ENCODE measurements at places on chromosomes 3 and 15. TPM values are rescaled to one million over a fixed set of nuclear protein-coding genes. Genes with fewer than 3 reads are reported as not detected.
A peak's percentile ranks its signal among the peaks of the same experiment; 100 is the strongest.

Gene TP53BP1
- total RNA-seq: 65.5 TPM

DNA sequence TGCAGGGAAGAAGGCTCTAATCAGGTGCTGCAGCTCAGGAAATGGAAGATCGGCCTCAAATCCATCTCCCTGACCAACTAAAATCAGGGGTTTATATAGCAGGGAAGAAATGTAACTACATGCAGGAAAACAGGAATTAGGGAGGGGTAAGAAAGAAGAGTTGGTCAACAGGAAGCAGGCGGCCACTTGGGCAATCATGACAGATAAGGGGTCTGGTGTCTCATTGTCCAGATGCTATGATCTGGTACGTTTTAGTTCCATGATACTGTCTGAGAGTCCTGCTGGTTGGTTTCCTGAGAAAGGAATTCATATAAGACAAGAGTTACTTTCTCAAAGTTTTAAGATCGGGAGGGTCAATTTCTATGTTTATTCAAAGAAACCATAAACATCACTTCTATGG lies 24.2 kb downstream of the KATNBL1 start:
- H3K27me3 ChIP-seq: no peaks in the 10 kb centered on the region
- no peaks in the 10 kb centered on the region for H3K4me1 ChIP-seq
- no peak overlapping the region for H3K4me3 ChIP-seq
- no peak overlapping the region for H3K27ac ChIP-seq
- no peak for DNase-seq

Gene CCDC9B
- total RNA-seq: 4.0 TPM

Gene SLC12A8
- 9.8 TPM for total RNA-seq

GRCh38 chr3:156448300-156448699 lies 106.6 kb downstream of the SSR3 start:
- H3K27ac ChIP-seq: no peak overlapping the region
- no peak overlapping the region for H3K4me3 ChIP-seq
- H3K27me3 ChIP-seq: no peaks in the 10 kb centered on the region
- H3K36me3 ChIP-seq: no peaks in the 10 kb centered on the region
- no peaks in the 10 kb centered on the region for H3K4me1 ChIP-seq

Gene LRRN1
- 4.3 TPM for total RNA-seq

Gene SPESP1
- 5.1 TPM for total RNA-seq

Gene SRGAP3
- total RNA-seq: 13.6 TPM

- no peaks in the 10 kb centered on the region for H3K36me3 ChIP-seq
- no peak overlapping the region for H3K27ac ChIP-seq
- no peak for DNase-seq
- H3K4me3 ChIP-seq: no peak overlapping the region
- H3K4me1 ChIP-seq: no peaks in the 10 kb centered on the region
Measured at GRCh38 chr3:141915766-141916165, 39.3 kb downstream of the ATP1B3 start.

GRCh38 chr3:39810647-39811161 lies 1.3 kb downstream of the MYRIP start:
- no peak for DNase-seq
- no peak overlapping the region for H3K27ac ChIP-seq
- H3K4me1 ChIP-seq: no peaks in the 10 kb centered on the region
- H3K27me3 ChIP-seq: peaks cover 38% of the 10 kb centered on the region
- no peaks in the 10 kb centered on the region for H3K36me3 ChIP-seq
- H3K4me3 ChIP-seq: peak overlapping the region; percentile 72

DNA sequence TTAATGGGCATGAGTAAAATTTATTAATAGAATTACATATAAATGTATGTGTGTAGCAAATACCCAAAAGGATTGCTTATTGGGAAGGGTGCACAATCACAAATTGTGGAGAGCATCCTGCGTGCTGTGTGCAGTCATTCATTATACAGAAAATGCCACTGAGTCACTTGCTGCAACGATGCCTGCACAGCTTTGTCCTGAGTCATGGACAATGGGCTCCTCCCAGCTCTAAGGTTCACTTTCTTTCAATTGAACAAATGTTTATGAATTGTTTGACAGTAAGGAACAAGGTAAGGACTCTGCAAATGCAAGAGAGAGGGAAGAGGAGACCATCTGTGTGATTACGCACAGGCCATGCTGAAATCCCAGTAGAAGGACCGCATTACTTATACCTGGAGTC lies 18.7 kb downstream of the CFAP161 start:
- no peak for DNase-seq
- H3K4me3 ChIP-seq: no peak overlapping the region
- no peaks in the 10 kb centered on the region for H3K27me3 ChIP-seq
- no peaks in the 10 kb centered on the region for H3K36me3 ChIP-seq
- no peak overlapping the region for H3K27ac ChIP-seq
- no peaks in the 10 kb centered on the region for H3K4me1 ChIP-seq

GRCh38 chr3:129371041-129371826 lies 57.2 kb downstream of the EFCAB12 start:
- no peaks in the 10 kb centered on the region for H3K4me1 ChIP-seq
- no peak overlapping the region for H3K27ac ChIP-seq
- DNase-seq: no peak
- no peaks in the 10 kb centered on the region for H3K27me3 ChIP-seq
- H3K36me3 ChIP-seq: no peaks in the 10 kb centered on the region

GRCh38 chr3:192340031-192340430 lies 387.3 kb downstream of the FGF12 start:
- no peak overlapping the region for H3K4me3 ChIP-seq
- no peaks in the 10 kb centered on the region for H3K36me3 ChIP-seq
- H3K27ac ChIP-seq: no peak overlapping the region
- no peaks in the 10 kb centered on the region for H3K4me1 ChIP-seq

GRCh38 chr3:175121225-175121624 lies 262.1 kb downstream of the NAALADL2 start:
- H3K4me1 ChIP-seq: no peaks in the 10 kb centered on the region
- H3K36me3 ChIP-seq: no peaks in the 10 kb centered on the region
- no peak overlapping the region for H3K27ac ChIP-seq

GRCh38 chr3:187286467-187287059 lies 5.0 kb downstream of the MASP1 start:
- no peaks in the 10 kb centered on the region for H3K36me3 ChIP-seq
- H3K4me1 ChIP-seq: no peaks in the 10 kb centered on the region
- H3K4me3 ChIP-seq: no peak overlapping the region
- H3K27me3 ChIP-seq: no peaks in the 10 kb centered on the region

DNA sequence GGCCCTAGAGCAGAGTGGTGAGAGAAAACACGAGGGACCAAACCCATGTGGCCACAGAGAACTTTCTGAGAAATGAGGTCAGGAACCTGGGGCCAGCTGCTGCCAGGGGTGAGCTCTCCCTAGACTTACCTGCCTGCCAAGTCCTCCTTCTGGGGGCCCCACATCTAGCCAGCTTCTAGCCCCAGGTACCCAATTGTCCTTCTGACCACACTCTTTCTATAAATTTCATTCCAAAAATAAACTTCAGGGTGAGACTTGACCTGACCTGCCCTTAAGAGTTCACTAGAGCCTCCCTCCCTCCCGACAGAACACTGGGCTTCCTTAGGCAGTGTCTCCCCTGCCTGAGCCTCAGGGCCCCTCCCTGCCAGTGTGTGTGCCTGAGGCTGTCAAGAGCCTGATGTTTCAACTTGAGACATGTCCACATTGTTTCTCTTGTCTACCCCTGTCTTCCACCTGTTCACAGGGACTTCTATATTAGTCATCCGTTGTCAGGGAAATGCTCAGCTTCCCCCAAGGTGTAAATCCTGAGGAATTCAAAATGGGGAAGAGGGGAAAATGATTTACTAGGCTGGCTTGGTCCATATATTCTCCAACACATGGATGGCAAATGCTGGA lies 312.8 kb upstream of the TLE3 start:
- no peak for DNase-seq
- H3K27me3 ChIP-seq: no peaks in the 10 kb centered on the region
- no peaks in the 10 kb centered on the region for H3K36me3 ChIP-seq
- H3K27ac ChIP-seq: no peak overlapping the region
- H3K4me1 ChIP-seq: no peaks in the 10 kb centered on the region

DNA sequence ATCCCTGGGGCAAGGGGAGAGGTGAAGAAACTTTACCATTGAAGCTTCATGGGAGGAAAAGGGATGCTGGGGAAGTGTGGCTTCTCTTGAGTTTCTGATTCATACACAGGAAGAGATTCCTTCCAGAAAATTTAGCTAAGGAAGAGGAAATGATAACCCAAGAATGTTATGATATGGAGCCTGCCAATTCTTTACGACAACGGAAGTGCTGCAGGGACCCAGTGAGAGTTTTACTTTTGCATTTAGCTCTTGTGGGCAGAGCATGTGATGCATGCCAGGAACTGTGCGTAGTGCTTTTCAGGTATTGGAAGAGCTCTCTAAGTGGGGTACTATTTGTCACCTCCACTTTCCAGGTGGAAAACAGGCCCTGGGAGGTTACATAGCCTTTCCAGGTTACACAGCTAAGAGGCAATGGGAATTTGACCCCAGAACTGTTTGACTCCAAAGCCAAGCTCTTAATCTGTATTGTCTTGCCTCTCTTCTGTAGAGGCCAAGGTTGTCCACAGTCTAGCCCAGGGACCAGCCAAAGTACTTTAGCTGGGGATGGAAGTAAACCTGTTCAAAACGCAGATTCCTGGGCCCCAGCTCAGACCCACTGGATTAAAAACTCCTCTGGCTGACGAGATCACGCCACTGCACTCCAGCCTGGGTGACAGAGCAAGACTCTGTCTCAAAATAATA lies 23.0 kb downstream of the CMTM7 start:
- DNase-seq: no peak
- H3K4me1 ChIP-seq: peaks cover 13% of the 10 kb centered on the region
- no peaks in the 10 kb centered on the region for H3K27me3 ChIP-seq
- H3K36me3 ChIP-seq: no peaks in the 10 kb centered on the region

- H3K27ac ChIP-seq: no peak overlapping the region
- DNase-seq: no peak
- H3K4me3 ChIP-seq: no peak overlapping the region
- H3K4me1 ChIP-seq: no peaks in the 10 kb centered on the region
- no peaks in the 10 kb centered on the region for H3K27me3 ChIP-seq
- H3K36me3 ChIP-seq: no peaks in the 10 kb centered on the region
Measured at GRCh38 chr15:35746121-35746520, 200.2 kb upstream of the DPH6 start.

DNA sequence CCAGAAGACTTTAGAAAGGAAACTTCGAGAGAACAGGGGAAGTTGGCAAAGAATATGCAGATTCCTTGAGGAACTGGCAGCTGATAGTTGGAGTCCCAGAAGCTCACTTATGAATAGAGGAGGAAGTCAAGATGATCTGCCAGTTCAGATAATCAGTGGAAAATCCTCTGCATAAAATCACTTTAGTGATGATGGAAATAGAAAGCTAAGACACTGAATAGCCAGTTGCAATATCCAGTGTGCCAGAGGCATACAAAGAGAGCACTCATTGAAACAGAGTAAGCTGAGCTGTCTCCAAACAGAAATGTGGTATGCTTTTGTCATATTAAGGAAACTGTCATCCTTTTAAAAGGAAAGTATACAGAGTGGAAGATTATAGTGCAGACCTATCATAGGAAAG lies 1207.6 kb downstream of the OTOL1 start:
- no peaks in the 10 kb centered on the region for H3K27me3 ChIP-seq
- H3K27ac ChIP-seq: no peak overlapping the region
- no peak overlapping the region for H3K4me3 ChIP-seq
- H3K4me1 ChIP-seq: no peaks in the 10 kb centered on the region

Gene CPN2
- total RNA-seq: 0.16 TPM

- no peaks in the 10 kb centered on the region for H3K4me1 ChIP-seq
- DNase-seq: no peak
- H3K27me3 ChIP-seq: no peaks in the 10 kb centered on the region
- no peak overlapping the region for H3K4me3 ChIP-seq
- no peaks in the 10 kb centered on the region for H3K36me3 ChIP-seq
Measured at GRCh38 chr3:13352621-13353131, 67.4 kb downstream of the NUP210 start.

GRCh38 chr3:192899540-192899982 lies 18.1 kb downstream of the MB21D2 start:
- no peak overlapping the region for H3K4me3 ChIP-seq
- H3K36me3 ChIP-seq: no peaks in the 10 kb centered on the region
- no peak overlapping the region for H3K27ac ChIP-seq
- no peaks in the 10 kb centered on the region for H3K27me3 ChIP-seq
- no peaks in the 10 kb centered on the region for H3K4me1 ChIP-seq

Gene GOLGA8S
- under 0.01 TPM for total RNA-seq

Gene GOLGA6A
- not detected for total RNA-seq

Gene SLC15A2
- 4.1 TPM for total RNA-seq

Gene GOLGA8Q
- 0.59 TPM for total RNA-seq

DNA sequence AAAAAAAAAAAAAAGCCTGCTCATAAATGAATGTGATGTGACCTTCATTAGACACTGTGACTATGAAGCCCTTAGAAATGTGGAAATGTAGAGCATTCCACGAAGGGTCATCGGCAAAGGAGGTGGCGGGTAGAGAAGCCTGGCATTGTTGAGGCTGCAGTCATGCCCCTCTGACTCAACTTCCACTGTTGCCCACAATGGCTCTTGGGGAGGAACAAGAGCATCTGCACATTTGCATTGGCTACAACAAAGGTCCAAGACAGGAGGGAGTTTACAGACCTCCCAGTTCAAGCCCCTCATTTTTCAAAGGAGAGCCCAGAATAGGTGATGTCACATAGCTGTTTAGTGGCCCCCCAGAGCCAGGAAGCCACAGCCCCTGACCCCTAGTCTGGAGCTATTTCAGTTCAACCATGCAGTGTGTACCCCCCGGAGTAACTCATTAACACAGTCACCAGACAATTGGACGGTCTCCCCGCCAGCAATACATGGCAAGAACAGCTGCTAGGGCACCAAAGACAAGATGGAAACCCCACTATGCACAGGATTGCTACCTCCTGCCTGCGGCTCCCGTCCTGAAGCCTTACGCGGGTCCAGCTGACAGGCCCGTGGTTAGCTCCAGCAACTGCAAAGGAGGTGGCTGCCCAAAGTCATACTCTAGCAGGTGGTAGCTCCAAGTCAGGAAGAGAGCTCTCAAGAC lies 56.2 kb downstream of the SH3BP5 start:
- H3K36me3 ChIP-seq: no peaks in the 10 kb centered on the region
- H3K4me3 ChIP-seq: no peak overlapping the region
- no peak overlapping the region for H3K27ac ChIP-seq
- H3K27me3 ChIP-seq: no peaks in the 10 kb centered on the region
- DNase-seq: no peak

Gene PTX3
- 36.9 TPM for total RNA-seq

DNA sequence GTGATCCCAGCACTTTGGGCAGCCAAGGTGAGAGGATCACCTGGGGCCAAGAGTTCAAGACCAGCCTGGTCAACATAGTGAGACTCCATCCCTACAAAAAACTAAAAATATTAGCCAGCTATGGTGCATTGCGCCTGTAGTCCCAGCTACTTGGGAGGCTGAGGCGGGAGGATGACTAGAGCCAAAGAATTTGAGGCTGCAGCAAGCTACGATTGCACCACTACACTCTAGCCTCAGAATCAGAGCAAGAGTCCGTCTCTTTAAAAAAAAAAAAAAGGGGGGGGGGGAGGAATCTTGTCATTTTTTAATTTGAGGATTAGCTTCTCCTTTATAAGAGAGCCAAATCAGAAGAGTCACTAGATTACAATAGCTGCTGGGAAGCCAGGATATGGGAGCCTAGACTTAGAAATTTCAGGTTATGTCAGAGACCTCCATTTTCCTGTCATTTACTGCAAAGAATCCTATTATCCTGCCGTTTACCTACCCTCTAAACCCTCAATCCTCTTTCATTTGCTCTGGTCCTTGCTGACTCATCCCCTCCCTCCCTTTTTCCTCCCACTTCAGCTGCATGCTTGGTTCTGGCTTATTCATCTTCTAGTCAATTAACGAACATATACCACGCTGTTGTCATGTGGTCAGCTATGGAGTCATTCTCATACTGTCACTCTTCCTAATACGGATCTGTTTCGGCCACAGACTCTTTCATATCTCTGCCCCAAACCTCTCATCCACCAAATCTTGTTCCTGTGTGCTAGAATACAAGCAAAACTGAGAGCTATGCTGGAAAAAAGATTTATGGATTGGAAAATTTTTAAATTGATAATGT lies 83.8 kb upstream of the PPIB start:
- no peaks in the 10 kb centered on the region for H3K4me1 ChIP-seq
- no peaks in the 10 kb centered on the region for H3K27me3 ChIP-seq
- no peaks in the 10 kb centered on the region for H3K36me3 ChIP-seq

Gene NR1I2
- 0.29 TPM for total RNA-seq

- H3K27ac ChIP-seq: no peak overlapping the region
- no peaks in the 10 kb centered on the region for H3K27me3 ChIP-seq
Measured at GRCh38 chr15:32729700-32730395, 12.0 kb downstream of the GREM1 start.

Measured in breast epithelium (tissue), 4 donors.